ENCODE measurements at places on chromosomes 3 and 15.
A peak's percentile ranks its signal among the peaks of the same experiment; 100 is the strongest.

- DNase-seq, result no peak
These were observed 94.3 kb downstream of the UACA start for GRCh38 chr15:70669006-70669602.

DNA sequence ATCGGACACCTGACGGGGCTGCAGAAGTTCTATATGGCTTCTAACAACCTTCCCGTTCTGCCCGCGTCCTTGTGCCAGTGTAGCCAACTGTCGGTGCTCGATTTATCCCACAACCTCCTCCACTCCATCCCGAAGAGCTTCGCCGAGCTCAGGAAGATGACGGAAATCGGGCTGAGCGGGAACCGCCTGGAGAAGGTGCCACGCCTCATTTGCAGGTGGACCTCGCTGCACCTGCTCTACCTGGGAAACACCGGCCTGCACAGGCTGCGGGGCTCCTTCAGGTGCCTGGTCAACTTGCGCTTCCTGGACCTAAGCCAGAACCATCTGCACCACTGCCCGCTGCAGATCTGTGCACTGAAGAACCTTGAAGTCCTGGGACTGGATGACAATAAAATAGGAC, 9.8 kb upstream of the LRRC34 start:
- DNase-seq, result no peak

DNA sequence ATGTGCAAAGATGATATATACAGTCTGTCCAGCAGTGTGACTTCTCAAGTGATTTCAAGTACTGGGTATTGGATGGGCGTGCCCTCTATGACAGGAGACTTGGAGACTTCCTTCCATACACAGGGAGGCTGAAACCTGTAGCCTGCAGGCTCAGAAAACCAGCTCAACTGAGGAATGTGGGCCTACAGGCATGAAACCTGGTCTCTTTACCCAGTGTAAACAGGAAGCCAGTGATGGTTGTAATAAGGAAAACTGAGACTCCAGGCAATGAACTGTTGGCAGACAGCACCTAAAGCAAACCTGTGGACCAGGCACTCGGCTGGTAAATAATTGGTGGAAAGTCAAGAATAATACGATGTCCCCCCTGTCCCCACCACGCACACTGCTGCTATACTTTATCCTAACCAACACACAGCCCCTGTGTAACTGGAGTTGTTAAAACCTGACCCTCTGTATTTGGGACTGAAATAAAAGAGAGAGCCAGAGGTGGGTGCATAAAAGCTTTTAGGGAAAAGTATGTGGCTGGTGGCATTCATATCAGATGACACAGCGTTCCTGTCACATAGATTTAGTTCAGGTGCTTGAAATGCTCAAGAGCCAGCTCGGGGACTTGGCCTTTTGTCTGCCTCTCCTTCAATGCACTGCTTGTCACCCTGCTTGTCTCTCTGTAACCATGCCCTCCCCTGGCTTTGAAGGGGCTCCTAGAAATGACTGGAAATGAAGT, 144.7 kb downstream of the TPRG1 start:
- DNase-seq, result no peak

DNA sequence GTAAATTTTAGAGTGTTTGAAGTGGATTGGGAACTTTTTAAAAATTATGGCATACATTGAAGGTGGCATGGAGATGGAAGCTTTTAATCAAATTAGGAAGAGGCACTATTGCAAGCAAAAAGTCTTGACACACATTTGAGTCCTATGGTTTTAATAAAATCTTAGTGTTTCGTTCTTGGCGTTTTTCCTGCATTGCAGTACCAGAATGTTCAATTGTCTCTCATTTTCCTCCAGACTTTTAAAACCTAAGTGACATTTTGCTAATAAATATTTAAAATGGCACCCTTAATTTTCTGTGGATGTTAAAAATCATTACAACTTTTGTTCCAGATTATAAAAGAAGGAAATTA, 2.2 kb downstream of the TGFBR2 start:
- DNase-seq, result no peak

GRCh38 chr3:73727117-73727821, 102.5 kb upstream of the PDZRN3 start:
- no peak for DNase-seq

- DNase-seq, result no peak
These were observed 241.8 kb upstream of the MCTP2 start for GRCh38 chr15:93989440-93989998.

GRCh38 chr3:101077361-101078011, 84.3 kb upstream of the ABI3BP start:
- no peak for DNase-seq

DNA sequence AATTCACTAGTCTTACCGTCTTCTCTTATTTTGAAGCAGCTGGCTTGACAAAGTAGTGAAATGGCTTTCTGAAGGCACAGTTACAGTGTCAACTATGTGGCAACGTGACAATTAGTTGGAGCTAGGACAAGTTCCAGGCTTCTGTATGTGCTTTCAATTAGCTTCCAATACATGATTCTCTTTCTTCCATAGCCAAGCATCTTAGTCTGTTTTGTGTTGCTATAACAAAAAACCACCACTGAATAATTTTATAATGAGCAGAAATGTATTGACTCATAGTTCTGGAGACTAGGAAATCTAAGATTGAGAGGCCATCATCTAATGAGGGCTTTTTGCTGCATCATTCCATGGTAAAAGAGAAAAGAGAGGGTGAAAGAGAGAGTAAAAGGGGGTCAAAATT, 365.1 kb upstream of the PLSCR5 start:
- no peak for DNase-seq

- DNase-seq, result no peak
These were observed 27.7 kb downstream of the MBNL1 start for GRCh38 chr3:152296382-152296781.

DNA sequence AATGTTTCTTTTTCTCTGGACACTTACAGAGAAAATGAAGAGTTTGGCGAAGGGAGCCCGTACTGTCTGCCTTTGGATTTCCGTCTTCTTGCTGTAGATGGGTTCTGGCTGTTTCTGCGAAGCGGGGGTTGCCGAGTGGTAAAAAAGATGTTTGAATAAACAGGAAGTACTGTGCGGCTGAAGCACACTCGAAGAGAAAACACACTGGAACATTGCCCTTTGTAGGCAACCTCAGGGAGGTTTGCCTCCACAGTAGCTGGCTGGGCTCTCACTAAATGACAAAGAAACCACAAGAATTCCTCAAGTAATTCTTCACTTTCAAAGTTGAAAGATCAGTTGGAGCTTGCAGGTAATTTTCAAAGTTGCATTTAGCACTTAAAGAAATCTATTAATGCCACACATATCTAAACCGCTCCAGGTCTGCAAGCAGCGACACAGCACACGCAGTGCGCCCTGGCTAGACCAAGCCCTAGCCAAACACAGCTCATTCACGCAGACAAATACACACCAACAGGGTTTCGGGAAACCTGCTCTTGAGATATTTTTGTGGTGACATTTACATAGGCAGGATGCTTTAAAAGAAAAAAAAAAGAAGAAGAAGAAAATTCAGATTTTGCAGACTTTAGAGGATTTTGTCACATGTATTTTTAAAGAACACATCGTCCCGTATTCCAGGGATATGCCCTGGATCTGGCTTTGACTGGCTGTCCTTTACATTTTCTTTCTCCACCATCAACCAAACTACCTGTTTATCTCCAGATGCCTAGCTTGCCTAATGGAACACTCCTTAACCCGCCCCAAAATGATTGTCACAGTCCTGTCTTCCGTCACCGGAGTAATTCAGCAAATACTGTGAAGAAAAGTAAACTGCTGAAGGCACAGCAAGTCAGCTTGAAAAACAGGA, 452.8 kb downstream of the FOXP1 start:
- DNase-seq, result peak; percentile 50

DNA sequence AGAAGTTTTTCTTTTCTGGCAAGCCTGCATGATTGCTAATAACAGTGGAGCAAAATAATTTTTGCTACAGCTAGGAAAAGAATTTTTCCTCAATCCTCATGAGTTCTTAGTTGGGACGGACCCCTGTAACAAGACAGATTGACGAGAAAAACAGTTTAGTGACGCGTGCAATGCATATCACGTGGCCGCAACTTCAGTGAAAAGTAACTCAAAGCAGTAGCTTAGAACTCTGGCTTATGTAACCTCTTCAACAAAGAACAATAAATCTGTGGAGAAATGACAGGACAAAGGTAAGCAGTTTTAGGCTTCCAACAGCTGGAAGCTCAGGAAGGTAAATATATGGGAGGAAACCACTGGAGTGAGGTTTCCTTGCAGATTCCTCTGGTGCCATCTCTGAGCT, 19.7 kb downstream of the FAM107A start:
- DNase-seq, result no peak

DNA sequence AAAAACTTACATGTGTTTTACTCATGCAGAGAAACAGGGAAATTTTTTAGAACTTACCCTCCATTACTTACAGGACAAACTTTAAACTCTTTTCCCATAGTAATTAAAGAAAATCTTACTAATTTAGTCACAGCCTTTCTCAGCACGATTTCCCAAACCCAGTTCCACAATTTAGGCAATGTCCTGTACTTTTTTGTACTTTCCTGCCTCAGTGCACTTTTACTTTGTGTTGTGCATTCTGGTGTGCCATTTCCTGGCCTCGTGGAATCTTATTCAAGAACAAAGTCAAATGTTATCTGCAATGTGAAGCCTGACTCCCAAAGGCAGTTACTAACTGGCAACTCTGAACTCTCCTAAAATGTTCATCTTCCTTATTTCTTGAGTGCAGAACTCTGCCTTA, 1.9 kb downstream of the SLC33A1 start:
- no peak for DNase-seq

GRCh38 chr3:104561324-104561723, 805.4 kb upstream of the ALCAM start:
- DNase-seq, result no peak

GRCh38 chr3:43326891-43327581, 40.7 kb downstream of the SNRK start:
- no peak for DNase-seq

DNA sequence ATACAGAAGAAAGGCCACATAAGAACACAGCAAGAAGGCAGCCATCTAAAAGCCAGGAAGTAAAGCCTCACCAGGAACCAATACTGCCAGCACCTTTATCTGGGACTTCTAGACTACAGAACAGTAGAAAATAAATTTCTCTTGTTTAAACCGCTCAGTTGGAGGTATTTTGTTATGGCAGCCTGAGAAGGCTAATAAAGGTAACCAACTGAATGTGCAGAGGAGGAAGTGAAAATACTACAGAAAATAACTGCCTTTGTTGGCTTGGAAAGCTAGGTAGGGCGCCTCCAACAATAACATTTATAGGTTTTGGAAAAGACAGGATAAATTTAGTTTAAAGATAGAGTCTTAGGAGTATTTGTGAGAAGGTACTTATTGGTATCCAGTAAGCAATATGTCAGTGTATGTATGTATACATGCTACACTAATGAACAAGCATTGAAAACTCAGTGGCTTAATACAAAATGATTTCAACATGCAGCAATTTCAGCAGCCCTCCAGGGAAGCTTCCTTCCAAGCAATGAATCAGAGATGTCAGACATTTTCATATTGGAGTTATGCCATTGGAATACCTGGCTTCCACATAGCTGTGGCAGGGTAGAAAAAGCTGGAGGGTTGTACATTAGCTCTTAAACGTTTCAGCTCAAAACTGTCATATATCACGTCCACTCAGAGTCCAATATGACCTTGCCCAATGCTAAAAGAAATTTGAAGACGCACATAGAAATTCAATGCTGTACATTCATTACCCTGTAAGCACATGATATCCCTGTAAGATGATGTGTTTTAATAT, 48.9 kb downstream of the ZBBX start:
- DNase-seq, result no peak

DNA sequence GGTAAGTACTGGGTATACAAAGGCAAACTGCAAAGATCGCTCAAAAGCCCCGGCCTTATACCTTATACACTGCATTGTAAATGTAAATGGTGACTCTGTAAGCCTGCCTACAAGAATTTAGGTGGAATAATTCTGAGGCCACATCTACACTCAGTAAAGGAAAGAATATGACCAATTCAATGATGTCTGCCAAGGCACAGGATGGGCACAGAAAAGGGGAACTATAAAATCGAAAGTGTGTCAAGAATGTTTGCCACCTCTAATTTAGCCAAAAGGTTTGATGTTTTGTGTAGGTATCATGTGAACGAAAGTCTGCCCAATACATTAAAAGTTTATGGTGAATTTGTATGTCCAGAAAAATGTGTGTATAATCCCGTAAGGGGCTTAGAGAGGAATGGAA, 96.1 kb downstream of the FOXP1 start:
- DNase-seq, result no peak

DNA sequence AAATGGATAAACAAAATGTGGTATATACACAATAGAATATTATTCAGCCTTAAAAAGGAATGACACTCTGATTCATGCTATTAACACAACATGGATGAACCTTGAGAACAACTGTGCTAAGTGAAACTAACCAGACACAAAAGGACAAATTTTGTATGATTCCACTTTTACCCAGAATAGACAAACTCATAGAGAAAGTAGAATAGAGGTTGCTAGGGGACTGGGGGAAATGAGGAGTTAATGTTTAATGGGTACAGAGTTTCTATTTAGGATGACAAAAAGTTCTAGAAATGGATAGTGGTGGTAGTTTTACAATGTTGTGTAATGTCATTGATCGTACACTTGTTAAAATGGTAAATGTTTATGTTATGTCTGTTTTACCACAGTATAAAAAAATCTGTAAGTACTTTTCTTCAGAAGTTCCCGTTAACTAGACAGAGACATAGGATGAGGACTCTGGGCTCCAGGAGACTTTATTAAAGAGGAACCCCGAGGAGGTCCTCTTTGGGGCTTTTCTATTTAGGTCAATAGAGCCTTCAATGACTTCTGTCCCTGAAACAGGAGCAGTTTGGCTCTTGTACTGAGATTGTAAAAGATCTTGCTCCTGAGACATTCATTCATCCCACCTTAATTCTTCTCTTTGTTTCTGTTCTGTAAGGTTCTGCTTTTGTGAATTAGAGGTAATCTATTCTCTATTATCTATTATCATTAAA, 24.5 kb downstream of the ABHD6 start:
- no peak for DNase-seq

GRCh38 chr3:5456199-5456598, 268.7 kb downstream of the EDEM1 start:
- DNase-seq, result no peak

GRCh38 chr3:49022688-49023171, 809 bp downstream of the NDUFAF3 start:
- DNase-seq, result no peak

- no peak for DNase-seq
These were observed 4.0 kb downstream of the DIPK2A start for GRCh38 chr3:143975554-143976152.

DNA sequence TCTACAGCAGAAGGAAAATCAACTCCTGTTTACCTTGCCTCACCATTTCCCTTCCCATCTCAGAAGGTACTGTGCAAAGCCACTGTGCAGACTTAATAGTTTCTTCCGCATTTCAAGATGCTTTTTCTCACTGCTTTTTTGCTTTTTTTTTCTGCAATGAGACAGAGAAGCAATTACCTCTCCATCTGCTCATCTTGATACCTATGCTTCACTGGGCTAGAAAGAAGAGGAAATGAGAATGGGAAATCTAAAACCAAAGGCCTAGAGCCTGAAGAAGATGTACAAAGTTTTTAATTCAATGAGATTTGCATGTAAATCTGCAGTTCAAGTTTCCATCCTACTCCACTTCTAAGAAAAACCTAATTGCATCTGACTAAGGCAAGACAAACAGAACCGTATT, 238.1 kb upstream of the SETMAR start:
- no peak for DNase-seq

GRCh38 chr15:58306591-58307312, 125.0 kb upstream of the LIPC start:
- no peak for DNase-seq

GRCh38 chr15:39869254-39869653, 50.8 kb downstream of the GPR176 start:
- no peak for DNase-seq

- no peak for DNase-seq
These were observed 64.7 kb downstream of the OXSM start for GRCh38 chr3:25854635-25855034.

GRCh38 chr3:55343486-55344357, 143.4 kb downstream of the WNT5A start:
- no peak for DNase-seq
